ENCODE measurements at places on chromosomes 1 and 21. TPM values are rescaled to one million over a fixed set of nuclear protein-coding genes. Genes with fewer than 3 reads are reported as not detected.

The BSND gene
- total RNA-seq = 0.43 TPM

DNA sequence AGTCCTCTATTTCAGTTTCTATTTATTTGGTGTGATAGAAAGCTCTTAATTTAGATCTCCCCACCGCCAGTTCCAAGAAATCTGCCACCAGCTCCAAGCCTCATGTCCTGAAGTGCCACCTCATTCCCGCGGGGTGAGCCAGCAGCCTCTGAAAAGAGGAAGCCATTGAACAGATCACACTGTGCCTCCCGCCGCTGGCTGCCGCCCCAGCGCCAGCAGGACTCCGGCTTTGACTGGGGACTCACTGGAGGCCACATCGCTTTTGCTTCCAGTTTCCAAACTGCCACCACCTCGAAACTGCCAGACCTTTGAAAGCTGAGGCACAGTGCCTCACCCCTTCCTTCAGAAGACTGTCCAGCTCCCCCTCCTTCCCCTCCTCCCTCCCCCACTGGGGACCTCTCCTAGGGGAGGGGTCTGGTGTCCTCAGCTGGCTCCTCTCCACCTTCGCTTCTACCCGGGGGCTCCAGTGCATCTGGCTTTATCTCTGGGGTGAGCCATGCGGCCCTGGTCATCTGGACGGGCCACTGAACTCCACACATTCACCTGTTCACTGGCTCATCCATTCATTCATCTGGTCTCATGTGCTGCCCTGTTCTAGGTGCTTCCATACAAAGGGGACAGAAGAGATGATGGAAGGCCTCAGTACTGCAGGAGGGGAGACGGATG is 58.9 kb downstream of the VPS26C start:
- H3K4me1 ChIP-seq = no peaks in the 10 kb centered on the region
- no peak for DNase-seq
- H3K27ac ChIP-seq = no peak overlapping the region
- no peak overlapping the region for H3K4me3 ChIP-seq
- no peaks in the 10 kb centered on the region for H3K27me3 ChIP-seq
- H3K36me3 ChIP-seq = no peaks in the 10 kb centered on the region

- H3K27me3 ChIP-seq = no peaks in the 10 kb centered on the region
- no peaks in the 10 kb centered on the region for H3K36me3 ChIP-seq
- H3K27ac ChIP-seq = no peak overlapping the region
Observed at GRCh38 chr1:100395913-100396312, 43.6 kb downstream of the CDC14A start.

DNA sequence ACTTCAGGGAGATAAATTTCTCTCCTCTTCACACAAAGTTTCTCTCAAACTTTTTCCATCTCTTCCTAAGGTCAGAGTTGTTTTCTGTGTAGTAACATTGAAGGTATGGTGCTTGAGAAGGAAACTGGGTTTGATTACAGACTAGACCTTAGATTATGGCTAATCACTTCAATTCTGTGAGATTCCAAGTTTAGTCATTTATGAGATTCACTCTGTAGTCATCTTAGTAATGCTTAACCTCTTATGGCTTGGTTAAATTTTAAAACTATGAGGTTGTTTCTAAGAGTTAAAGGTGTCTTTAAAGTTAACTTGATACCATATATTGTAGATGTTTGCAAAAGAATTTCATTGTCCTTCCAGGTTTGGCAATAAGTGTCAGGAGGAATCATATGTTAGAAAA is 1092.2 kb downstream of the KCNT2 start:
- H3K4me3 ChIP-seq = no peak overlapping the region
- no peak overlapping the region for H3K27ac ChIP-seq
- DNase-seq = no peak
- no peaks in the 10 kb centered on the region for H3K36me3 ChIP-seq

DNA sequence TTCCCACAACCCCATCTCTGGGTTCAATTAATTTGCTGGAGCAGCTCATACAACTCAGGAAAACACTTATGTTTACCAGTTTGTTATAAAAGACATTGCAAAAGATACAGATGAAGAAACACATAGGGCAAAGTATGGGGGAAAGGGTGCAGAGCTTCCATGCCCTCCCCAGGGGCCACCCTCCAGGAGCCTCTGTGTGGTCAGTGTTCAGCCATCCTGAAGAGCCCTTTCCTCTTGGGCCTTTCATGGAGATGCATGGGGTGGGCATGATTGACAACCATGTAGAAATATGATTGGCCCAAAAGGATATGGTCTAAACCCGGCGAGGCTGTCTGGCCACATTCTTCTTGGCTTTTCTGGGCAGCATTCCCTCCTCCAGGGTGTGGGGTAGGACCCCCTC is 56.8 kb upstream of the PDE9A start:
- H3K4me1 ChIP-seq = no peaks in the 10 kb centered on the region
- H3K27me3 ChIP-seq = no peaks in the 10 kb centered on the region
- DNase-seq = no peak

DNA sequence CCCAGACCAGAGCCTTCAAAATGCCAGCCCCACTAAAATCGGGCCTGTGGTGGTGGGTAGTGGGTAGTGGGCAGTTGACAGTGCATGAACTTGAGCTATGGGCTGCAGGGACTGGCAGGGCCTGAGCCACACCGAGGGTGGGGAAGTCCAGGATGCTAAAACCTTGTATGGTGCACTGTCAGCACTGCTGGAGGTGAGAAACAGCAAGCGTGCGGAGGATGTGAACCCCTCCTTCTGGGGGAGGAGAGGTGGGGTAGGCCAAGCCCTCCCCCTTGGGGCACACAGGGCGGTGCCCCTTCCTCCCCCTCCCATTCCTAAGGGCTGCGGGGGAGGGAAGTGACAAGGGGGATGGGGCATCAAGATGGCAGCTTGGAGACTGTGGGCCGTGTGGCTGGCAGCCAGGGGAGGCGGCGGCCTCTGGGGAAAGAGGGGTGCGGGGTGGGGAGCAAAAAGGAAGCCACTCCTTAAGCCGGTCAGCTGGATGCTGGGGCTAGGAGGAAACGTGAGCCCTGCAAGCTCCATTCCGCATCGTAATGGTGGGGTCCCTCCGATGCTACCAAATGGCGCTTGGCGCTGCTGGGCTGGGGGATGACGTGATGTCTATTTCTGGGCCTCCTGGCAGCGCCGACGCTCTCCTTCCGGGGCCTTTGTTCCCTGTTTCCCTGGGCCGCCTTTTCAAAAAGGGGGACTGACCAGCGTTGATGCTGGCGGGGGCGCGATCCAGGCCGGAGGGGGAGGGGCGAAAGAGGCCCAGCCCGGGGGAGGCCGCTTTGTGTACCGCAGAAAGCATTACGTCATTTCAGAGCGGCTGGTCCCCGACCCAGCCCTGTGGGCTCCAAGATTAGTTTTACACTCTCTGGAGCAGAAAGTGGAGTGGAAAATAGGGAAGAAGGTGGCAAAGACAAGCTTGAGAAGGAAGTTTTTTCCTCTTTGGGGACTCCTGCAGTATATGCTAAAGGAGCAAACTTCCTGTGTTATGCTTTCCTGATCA is 809 bp downstream of the SYT11 start:
- H3K4me1 ChIP-seq = no peaks in the 10 kb centered on the region
- peak overlapping the region; percentile 51 for H3K4me3 ChIP-seq

- H3K36me3 ChIP-seq = no peaks in the 10 kb centered on the region
- H3K4me1 ChIP-seq = no peaks in the 10 kb centered on the region
- no peaks in the 10 kb centered on the region for H3K27me3 ChIP-seq
- H3K4me3 ChIP-seq = no peak overlapping the region
- no peak for DNase-seq
Observed at GRCh38 chr1:55868026-55868425, 652.9 kb upstream of the USP24 start.

GRCh38 chr1:17276568-17276967 is 27.7 kb downstream of the PADI3 start:
- no peaks in the 10 kb centered on the region for H3K4me1 ChIP-seq
- no peaks in the 10 kb centered on the region for H3K27me3 ChIP-seq
- no peaks in the 10 kb centered on the region for H3K36me3 ChIP-seq
- no peak overlapping the region for H3K4me3 ChIP-seq
- no peak for DNase-seq
- no peak overlapping the region for H3K27ac ChIP-seq

GRCh38 chr1:212928323-212929291 is 21.7 kb upstream of the VASH2 start:
- no peak overlapping the region for H3K4me3 ChIP-seq
- H3K36me3 ChIP-seq = no peaks in the 10 kb centered on the region
- H3K27ac ChIP-seq = peak overlapping the region; percentile 5
- peaks cover 12% of the 10 kb centered on the region for H3K4me1 ChIP-seq
- peak; percentile 54 for DNase-seq
